ENCODE measurements at places on chromosomes 2 and 18.
A peak's percentile ranks its signal among the peaks of the same experiment; 100 is the strongest.

- DNase-seq: no peak
These were observed 108.5 kb upstream of the PGAP1 start for GRCh38 chr2:197035002-197035401.

- DNase-seq: no peak
These were observed 126.9 kb upstream of the NDUFV2 start for GRCh38 chr18:8975624-8976023.

DNA sequence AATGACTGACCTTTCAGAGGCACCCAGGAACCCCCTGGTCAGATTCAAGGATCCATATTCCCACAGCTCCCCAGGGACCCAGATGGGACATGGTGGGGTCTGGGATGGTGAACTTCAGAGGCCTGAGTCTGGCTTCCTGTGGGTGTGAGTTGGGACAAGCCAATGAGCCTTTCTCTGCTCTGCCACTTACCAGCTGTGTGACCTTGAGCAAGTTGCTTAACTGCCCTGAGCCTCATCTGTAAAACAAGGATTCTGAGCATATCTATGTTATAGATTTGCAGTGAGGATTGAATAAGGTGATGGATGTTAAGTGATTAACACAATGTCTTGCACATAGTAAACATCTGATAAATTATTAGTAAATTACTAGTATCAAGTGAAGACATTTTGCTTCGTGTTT, 6.4 kb downstream of the ABCG8 start:
- no peak for DNase-seq

DNA sequence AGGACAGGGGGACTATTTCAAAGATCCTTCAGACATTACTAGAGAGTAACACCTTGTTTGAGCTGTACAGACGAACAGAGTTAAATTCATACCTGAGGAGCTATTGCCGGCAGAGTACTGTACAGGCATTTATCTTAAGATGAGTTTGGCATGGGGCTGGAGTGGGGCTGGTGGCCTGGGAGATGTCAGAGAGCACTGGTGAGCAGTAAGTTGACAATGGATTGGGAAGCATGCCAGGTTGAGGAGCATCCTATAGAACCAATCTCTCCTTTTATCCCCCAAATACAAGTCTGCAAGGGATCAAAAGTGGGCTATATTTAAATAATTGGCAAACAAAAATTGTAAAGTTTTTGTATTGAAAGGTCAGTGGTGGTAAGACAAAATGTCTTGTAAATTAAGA, 58.6 kb downstream of the ADCYAP1 start:
- DNase-seq: no peak

- no peak for DNase-seq
These were observed 47.1 kb upstream of the ZNF519 start for GRCh38 chr18:14179306-14179705.

GRCh38 chr2:160005908-160006307, 56.5 kb downstream of the PLA2R1 start:
- DNase-seq: no peak

GRCh38 chr2:105592288-105592687, 152.4 kb upstream of the NCK2 start:
- peak; percentile 70 for DNase-seq

DNA sequence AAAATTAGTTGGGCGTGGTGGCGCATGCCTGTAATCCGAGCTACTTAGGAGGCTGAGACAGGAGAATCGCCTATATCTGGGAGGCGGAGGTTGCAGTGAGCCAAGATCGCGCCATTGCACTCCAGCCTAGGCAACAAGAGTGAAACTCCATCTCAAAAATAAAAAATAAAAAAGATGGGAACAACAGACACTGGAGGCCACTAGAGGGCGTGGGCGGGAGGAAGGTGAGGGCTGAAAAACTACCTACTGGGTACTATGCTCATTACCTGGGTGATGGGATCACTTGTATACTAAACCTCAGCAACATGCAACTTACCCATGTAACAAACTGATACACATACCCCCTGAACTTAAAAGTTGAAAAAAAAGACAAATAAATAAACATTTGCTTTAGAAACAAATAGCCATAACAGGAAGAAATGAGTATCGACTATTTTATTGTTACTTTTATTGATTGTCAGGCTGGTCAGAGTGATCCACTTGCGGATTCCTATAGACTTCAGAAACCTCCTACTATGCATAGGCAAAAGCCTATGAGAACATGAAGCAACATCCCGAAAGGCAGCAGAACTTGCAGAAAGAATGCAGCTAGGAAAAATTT, 61.0 kb downstream of the TMEM163 start:
- no peak for DNase-seq

DNA sequence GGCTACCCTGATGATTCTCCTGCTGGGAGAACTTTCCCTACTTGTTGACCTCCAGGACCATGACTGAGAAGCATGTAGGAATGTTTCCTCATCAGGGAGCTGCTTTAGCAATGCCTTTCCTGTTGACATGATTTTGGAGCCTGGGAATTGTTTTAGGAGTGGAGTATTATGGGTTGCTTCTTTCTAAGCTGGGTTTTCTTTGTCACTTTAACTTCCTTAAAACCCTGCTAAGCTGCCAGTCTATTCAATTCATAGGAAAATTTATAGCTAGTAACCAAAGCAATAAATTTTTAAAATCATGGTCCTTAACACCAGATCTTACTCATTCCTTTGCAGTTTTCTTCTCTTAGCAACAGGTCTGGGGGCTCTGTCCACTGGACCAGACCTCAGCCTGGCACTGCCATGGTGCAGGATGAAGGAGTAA, 125.6 kb upstream of the TACR1 start:
- DNase-seq: no peak

DNA sequence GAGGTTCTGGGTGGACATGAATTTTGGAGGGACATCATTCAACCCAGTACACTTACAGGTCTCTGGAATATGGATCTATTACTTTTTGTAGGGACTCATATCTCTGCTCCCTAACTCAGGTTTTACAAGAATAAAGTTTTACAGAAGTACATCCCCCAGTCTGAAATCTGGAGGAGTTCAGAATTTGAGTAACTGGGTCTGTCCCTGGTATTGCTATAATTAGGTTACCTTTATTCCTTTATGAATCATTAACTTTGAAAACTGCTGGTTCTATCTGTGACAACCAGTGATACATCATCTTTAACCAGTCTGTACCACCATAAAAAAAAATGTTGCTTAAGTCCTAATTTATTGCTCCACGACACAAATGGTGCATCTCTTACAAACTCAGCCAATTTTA, 59.9 kb downstream of the INSIG2 start:
- no peak for DNase-seq

GRCh38 chr18:63131106-63131958, 188.2 kb downstream of the BCL2 start:
- peak; percentile 49 for DNase-seq

GRCh38 chr2:157404363-157404762, 39.5 kb downstream of the CYTIP start:
- peak; percentile 6 for DNase-seq

DNA sequence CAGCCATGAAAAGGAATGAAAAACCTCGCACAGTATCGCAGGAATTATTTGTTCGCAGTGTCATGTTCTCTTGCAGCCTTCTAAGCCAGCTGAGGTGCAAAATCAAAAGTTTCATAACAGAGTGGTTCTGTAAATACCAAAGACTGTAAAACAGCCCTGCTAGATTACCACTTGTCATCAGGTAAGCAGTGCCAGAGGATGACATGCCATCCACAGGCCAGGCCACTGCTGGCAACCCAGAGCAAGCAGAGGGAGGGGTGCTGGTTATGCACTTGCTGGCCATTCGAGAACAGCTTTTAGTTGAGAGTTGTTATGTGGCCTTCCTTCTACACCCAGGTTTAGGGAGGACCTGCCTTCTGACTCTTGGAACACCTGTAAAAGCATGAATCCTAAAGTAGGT, 114.3 kb upstream of the MGAT5 start:
- no peak for DNase-seq

DNA sequence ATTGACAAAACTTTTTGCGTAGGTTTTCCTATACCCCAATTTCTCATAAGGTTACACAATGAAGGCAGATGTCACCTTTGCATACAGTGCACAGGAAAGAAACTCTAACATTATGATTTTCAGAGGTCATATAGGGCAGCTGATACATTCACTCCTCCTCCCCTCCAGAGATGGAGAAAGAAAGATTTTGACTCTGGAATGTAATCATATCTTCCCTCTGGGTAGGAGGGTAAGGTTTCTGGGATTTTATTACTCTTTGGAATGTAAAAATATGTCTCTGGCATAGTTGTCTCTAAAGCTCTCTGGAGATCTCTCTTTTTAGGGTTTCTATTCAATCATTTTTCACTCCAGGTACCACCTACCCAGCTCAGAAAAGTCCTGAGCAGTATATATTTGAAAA, 398.3 kb downstream of the GPD2 start:
- no peak for DNase-seq

GRCh38 chr2:196376984-196377877, 205.9 kb upstream of the STK17B start:
- DNase-seq: peak; percentile 65

GRCh38 chr18:7248877-7249276, 18.0 kb downstream of the LRRC30 start:
- no peak for DNase-seq

GRCh38 chr2:239692362-239692851, 291.6 kb upstream of the HDAC4 start:
- no peak for DNase-seq

- no peak for DNase-seq
These were observed 434.1 kb upstream of the HS6ST1 start for GRCh38 chr2:128752691-128753263.

DNA sequence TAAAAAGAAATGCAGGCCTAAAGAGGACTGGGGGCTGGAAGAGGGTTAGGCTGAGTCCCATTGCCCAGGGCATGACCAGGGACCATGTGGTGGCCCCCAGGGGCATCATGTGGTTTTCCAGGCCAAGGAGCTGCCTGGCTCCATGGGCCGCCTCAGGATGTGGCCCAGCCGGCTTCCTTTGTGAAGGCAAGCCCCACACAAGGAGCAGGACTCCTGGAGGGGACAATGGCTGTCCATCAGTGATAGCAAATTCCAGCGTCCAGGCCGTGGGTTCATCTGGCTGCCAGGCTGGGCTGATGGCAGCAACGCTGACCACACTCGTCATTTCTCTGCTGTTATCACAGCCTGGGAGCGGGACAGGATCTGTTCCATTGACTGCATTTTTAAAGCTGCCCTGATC, 82.5 kb downstream of the GBX2 start:
- peak; percentile 15 for DNase-seq

DNA sequence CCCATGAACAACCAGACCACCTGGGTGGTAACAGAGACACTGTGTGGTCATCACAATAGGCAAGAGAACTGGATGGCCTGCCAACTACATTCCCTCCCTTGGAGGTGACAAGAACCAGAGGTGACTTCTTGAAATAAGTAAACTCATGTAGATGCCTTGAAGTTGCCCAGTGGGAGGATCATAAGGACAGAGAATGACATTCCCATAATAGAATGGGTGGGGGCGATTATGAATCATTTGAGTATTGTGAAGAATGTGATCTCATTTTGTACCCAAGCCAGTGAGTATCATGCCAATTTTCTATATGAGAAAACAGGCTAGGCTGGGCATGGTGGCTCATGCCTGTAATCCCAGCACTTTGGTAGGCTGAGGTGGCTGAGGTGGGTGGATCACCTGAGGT, 211.4 kb upstream of the GYPC start:
- no peak for DNase-seq

DNA sequence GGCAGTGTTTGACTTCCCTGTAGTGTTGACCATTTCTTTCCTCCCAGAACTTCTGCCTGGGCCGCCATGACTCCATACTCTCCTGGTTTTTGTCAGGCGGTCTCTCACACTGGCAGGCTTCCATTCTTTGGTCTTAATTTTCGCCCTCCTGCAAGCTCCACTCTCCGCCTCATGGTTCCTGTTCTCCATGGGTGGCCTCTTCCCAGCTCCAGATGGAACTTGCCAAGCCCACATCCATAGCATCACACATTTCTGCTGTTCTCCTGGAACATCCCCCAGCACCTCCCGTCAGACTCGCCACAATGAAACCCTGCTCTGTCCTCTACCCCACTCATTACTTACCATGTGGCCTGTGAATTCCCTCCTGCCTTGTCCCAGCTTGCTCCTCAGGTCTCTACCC, 896 bp upstream of the AFF3 start:
- DNase-seq: no peak

DNA sequence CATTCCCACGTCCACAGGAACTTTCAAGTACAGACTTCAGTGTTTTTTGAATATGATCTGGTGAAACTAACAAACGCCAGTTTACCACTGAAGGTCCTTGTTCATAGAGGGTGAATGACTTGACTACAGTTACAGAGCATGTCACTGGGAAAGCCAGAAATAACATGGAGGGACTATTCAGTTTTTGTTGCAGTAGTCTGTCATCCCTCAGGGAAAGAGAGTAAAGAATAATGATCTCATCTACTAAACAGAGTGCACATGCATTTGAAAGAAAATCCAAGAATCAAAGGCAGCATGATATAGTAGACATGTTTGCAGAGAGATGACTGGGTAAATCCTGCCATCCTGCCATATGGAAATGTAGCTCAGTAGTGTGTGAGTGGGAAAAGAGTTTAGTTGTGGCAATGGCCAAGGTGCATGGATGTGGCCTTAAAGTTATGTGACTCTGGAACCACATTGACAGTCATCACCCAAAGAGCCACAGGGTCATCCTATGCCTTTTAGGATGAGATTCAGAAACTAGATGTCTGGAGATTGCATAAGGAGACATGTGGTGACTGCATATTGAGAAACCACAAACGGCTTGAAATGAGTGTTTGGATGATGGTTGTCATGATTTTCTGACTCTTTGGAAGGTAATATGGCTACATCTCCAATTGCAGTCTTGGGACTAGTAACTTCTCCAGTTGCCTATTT, 125.3 kb upstream of the ZEB2 start:
- DNase-seq: peak; percentile 85

GRCh38 chr2:119112770-119113488, 45.6 kb downstream of the C1QL2 start:
- no peak for DNase-seq

- DNase-seq: no peak
These were observed 39.8 kb upstream of the ASAP2 start for GRCh38 chr2:9166579-9167377.

- no peak for DNase-seq
These were observed 46.3 kb downstream of the TNFRSF11A start for GRCh38 chr18:62371436-62371835.

- DNase-seq: no peak
These were observed at the start of gene ADRA2B for GRCh38 chr2:96116424-96116878. TSS of gene ADRA2B (minus strand) at chr2:96116571. CDS start at chr2:96116149, 422 bp downstream.

GRCh38 chr2:735670-736218, 58.5 kb upstream of the TMEM18 start:
- no peak for DNase-seq

Data from RPMI7951 (cell line).